ENCODE measurements at places on chromosomes 11 and 22. TPM values are rescaled to one million over a fixed set of nuclear protein-coding genes. Genes with fewer than 3 reads are reported as not detected.

DNA sequence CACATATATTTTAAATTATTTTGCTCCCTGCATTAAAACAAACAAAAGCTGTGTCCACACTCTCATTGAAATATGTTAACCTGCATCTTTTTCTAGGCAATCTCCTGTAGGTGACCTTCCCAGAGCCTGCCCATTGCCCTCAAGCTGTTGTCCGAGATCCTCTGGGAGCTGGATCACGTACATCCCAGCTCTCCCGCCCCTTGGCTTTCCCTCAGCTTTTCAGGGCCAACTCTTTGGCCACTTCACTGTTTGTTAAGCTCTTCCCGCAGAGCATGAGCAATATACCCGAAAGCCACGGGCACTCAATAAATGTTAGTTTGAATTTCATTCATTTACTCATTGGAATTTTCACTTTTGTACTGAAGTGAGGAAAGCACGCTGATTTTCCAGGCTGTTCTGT is 32.2 kb downstream of the ELMOD1 start:
- no peak for DNase-seq

- DNase-seq, result no peak
These were observed 4.8 kb upstream of the SAA2 start for GRCh38 chr11:18253233-18253632.

GRCh38 chr11:63813563-63814382 is 517 bp downstream of the SPINDOC start:
- DNase-seq, result peak; percentile 95

GRCh38 chr11:61895046-61895717 is 3.8 kb upstream of the FADS3 start:
- DNase-seq, result no peak

DNA sequence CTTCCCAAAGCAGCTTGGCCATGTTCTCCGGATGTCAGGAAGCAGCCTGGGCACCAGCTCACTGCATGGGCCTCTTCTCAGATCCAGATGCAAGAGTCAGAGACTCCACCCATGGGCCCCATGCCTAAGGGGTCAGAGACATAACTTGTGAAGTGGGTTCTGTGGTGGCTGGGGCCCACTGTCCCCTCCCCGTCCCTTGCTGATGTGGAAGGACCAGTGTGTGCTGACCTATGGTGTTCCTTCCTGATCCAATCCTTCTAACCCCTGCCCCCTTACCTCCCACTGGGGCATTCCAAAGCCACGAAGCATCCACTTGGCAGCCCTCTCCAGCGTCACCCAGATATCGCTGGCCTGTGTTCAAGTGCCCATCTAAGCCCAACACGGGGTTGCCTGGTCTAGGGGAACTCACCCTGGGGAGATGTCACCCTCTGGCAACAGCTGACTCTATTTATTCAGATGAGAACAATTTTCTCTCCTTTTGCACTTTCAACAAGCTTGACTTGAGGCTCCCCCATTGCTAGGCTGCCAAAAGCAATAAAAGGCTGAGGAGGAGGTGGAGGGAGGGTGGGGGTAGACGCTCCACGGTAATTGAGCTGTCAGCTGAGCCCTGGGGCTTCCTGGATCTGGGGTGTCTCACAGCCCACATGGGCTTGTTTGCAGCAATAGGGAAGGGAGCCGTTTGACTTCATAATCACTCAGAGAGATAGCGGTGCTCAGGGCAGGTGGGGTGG is 158.5 kb downstream of the ADAMTS15 start:
- DNase-seq, result no peak

DNA sequence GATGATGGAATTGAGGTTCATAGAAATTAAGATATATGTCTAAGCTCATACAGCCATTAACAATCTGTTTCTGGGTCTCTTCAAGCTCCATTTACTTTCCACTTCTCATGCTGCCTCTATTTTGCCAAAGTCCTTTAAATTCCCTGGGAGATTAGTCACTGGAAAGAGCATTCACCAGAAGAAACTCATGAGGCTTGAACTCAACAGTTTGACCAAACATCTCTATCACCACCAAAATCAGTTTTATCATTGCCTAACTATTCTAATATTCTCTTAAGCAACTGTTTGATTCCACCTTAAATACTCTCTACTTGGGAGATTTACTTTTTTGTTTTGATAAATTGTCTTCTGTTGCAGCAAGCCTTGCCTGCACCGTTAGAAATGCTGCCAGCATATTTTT is 881.3 kb downstream of the KCNA4 start:
- peak; percentile 36 for DNase-seq

DNA sequence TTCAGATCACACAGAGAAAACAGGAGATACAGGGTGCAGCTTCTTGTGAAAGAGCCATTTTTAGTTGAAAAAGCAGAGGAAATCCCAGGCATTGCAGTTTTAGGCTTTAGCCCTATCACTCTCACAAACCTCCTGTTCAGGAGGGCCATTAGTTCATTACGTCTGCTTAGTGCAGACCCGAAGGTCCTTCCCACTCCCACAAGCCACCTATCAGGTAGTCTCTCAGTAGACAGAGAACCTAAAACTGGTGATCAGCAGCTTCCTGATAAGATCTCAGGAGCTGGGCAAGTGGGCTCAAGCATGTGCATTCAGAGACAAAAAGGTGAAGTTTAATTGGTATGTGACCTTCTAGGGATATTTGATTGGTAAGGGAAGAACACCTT is 4.3 kb downstream of the GLYAT start:
- DNase-seq, result no peak

DNA sequence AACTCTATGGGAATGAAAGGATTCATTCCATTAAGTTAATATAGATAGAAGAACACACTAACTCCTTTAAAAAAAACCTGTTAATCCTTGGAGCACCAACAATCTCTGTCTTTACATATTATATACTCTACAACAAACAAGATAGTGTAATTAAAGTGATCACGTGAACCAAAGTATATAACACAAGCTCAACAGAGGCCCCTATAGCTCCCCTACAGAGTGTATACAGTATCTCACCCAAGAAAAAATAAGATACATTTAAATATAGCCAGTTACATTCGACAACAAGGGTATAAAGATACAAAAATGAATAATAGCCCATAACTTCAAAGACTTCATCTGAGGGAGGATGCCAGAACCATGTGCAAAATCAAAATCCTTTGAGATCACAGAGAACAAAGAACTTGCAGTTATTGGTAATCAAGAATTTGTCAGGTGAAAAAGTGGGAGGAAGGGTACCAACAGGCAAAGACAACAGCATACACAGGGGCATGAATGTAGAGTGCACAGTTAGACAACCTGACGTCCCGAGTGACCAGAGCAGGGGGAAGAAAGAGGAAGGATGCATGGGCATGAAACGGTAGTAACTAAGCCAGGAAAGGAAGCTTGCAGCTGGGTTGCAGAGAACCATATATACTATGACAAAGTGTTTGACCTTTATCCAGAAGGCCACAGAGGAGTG is 4.7 kb downstream of the FCHSD2 start:
- no peak for DNase-seq

DNA sequence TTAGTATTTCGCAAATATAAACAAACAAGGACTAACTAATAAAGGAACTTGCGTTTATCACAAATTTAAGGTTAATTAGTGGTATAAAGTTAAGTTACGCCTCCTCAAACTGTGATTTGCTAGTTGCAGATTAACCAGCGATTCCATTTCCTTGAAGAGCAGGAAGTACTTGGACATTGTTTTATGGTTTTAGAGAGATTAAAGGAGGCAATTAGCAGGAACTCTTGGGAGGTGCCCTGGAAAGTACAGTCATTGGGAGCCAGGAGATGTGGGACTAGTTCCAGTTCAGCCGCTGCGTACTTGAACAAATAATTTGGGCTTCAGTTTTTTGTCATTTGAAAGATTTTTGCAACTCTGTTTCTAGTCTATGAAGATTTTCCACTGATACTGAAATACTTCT is 3.3 kb downstream of the FAM118B start:
- no peak for DNase-seq

DNA sequence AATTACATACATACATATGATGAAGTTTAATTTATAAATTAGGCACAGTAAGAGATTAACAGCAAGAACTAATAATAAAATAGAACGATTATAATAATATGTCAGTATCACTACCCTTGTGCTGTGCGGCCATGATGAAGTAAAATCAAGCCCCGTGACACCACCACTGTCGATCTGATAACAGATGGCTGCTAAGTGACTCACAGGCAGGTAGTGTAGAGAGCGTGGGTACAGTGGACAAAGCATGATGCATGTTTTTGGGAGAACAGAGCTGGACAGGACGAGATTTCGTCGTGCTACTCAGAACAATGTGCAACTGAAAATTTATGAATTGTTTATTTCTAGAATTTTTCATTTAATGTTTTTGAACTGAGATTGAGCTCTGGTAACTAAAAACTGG is 108.4 kb upstream of the TIMP3 start:
- DNase-seq, result no peak

DNA sequence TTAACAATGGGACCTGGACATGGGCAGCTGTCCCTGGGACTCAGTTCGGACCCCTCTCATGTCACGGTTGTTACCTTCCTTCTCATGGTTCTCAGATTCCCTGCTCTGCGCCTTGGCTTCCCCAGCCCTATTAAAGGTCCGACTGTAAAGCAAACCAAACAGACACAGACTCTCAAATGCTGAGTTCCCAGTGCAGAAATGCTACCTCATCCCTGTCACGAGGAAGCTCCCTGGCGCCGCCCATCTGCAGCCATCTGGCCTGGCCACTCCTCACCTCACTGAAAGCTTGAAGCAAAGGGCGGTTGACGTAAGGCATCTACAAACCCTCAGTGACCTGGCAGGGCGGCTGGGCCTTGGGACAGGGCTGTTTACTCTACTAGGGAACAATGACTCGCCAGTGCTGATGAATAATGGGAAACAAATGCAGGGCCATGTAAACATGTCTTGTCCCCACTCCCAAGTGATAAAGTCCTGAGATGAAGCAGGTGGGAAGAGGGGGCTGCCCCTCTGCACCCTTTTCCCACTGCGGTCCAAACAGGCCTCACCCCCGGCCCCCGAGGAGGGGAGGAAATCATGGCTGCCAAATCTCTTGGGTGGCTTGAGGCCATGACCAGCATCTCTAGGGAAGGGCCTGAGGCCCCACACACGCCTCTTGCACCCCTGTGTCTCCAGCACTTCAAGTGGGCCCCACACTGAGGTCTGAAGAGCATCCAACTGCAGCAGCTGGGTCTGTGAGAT is 49.3 kb downstream of the SCUBE1 start:
- DNase-seq, result peak; percentile 75

- DNase-seq, result no peak
These were observed 388.0 kb downstream of the DYNC2H1 start for GRCh38 chr11:103497268-103497667.

GRCh38 chr11:83192606-83193245 is 786 bp upstream of the ANKRD42 start:
- DNase-seq, result peak; percentile 79

GRCh38 chr22:26632422-26633155 is 10.8 kb downstream of the CRYBA4 start:
- peak; percentile 29 for DNase-seq

- DNase-seq, result no peak
These were observed 91.7 kb upstream of the OR4B1 start for GRCh38 chr11:48124880-48125279.

DNA sequence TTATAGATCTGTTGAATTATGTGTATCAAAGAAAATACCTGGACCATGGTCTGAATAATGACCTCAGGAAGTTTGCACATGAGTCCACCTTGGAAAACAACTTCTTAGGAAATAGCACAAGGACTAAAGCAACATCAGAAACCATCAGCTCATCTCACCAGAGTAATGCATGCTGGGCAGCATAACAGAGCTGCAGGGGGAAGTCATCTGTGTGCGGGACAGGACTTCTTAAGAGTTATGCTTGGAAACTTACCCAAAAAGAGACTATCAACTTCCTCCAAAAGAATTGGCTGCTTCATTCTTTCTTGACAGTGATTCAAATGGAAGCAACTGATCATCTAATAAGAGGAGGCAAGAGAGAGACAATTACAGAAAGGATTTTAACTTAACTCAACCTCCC is 2.5 kb downstream of the OR56B4 start:
- DNase-seq, result no peak

GRCh38 chr22:27959335-27960090 is 40.5 kb upstream of the PITPNB start:
- DNase-seq, result no peak

DNA sequence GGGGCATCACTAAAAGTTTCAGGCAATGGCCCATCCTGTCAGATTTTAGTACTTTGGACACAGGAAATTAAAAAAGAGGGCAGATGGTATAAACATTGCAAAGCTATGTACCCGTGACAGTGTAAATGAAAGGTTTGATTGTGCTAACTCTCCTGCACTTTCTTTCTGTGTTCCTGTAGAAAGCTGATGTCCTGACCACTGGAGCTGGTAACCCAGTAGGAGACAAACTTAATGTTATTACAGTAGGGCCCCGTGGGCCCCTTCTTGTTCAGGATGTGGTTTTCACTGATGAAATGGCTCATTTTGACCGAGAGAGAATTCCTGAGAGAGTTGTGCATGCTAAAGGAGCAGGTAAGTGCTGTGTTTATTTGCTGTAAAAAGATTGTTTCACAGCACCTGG is 10.3 kb downstream of the CAT start:
- no peak for DNase-seq

DNA sequence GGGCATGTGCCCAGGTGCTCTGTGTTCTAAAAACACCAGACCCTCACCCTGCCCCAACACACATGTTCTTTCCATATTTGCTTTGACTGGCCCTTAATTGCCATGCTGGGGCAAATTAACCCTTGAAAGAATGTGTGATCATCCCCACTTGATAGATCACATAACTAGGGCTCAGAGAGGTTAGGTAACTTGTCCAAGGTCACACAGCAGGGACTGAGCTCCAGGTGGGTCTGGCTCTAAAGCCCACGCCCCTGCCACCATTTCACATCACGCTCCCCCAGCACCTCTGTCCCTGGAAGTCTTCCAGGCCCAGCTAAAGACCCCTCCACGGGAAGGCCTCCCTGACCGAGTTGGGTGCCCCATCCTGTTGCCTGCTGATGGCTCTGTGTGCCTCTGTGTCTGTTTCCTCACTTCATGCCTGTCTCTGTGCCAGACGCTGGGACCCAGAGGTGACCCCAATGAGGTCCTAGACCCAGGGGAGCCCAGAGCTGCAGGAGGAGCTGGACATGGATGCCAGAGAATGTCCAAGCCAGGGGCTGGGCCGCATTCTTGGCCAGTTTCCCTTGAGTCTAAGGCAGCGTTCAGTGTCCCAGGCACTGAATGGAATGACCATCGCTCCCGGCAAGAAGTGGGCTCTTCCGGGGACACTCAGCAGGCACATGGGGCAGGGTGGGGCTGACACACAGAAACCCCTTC is 79.7 kb downstream of the MYO7A start:
- peak; percentile 47 for DNase-seq

OR8H2 gene
- total RNA-seq, result not detected

RHOG gene
- 13.3 TPM for total RNA-seq

ROM1 gene
- 6.5 TPM for total RNA-seq

MRGPRE gene
- under 0.01 TPM for total RNA-seq

FAM227A gene
- 3.3 TPM for total RNA-seq

INS gene
- not detected for total RNA-seq

TSPAN18 gene
- 5.8 TPM for total RNA-seq

TYR gene
- total RNA-seq, result not detected

KRTAP5-4 gene
- total RNA-seq, result not detected

OR51E2 gene
- total RNA-seq, result not detected

SSTR3 gene
- not detected for total RNA-seq

GGTLC2 gene
- total RNA-seq, result not detected

All from osteoblast (primary cell).